Suprapubic skin (tissue), 4 donors: ENCODE measurements at places on chromosomes 2 and 18. TPM values are rescaled to one million over a fixed set of nuclear protein-coding genes. Genes with fewer than 3 reads are reported as not detected.

Gene CFAP221
- 0.48 TPM for total RNA-seq

Gene ANKRD30B
- total RNA-seq, result not detected

Gene GKN2
- not detected for total RNA-seq

Gene MPPE1
- total RNA-seq, result 84.2 TPM

Gene LOXHD1
- not detected for total RNA-seq

Gene R3HDM1
- total RNA-seq, result 26.5 TPM

Gene YPEL5
- 102 TPM for total RNA-seq

DNA sequence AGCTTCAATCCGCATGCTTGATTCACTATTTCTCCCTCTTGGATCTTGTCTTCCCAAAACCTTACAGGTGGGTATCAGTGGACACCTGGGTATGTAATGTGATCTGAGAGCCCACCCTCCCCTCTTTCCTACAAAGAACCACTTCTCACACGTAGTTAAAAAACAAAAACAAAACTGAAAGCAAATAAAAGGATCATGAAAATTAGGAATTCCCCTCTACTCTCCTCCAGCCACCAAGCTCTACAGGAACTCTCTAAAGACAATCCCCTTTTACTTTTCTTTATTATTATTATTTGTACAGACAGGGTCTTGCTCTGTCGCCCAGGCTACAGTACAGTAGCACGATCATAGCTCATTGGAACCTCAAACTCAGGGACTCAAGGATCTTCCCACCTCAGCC is 40.8 kb upstream of the MYO1B start:
- H3K36me3 ChIP-seq, result no peaks in the 10 kb centered on the region
- H3K4me3 ChIP-seq, result no peak overlapping the region
- H3K27ac ChIP-seq, result no peak overlapping the region
- H3K27me3 ChIP-seq, result no peaks in the 10 kb centered on the region
- no peak for DNase-seq
- H3K4me1 ChIP-seq, result peaks cover 8% of the 10 kb centered on the region

GRCh38 chr2:85854897-85855296 is 33.9 kb downstream of the ST3GAL5 start:
- no peak overlapping the region for H3K4me3 ChIP-seq
- H3K36me3 ChIP-seq, result peaks cover 19% of the 10 kb centered on the region
- no peak for DNase-seq

- DNase-seq, result no peak
- no peaks in the 10 kb centered on the region for H3K27me3 ChIP-seq
- H3K36me3 ChIP-seq, result no peaks in the 10 kb centered on the region
- H3K4me1 ChIP-seq, result no peaks in the 10 kb centered on the region
These were observed 11.1 kb upstream of the MAP4K3 start for GRCh38 chr2:39448169-39448502.

GRCh38 chr2:195531754-195532153 is 125.3 kb upstream of the SLC39A10 start:
- no peaks in the 10 kb centered on the region for H3K27me3 ChIP-seq
- H3K36me3 ChIP-seq, result no peaks in the 10 kb centered on the region

DNA sequence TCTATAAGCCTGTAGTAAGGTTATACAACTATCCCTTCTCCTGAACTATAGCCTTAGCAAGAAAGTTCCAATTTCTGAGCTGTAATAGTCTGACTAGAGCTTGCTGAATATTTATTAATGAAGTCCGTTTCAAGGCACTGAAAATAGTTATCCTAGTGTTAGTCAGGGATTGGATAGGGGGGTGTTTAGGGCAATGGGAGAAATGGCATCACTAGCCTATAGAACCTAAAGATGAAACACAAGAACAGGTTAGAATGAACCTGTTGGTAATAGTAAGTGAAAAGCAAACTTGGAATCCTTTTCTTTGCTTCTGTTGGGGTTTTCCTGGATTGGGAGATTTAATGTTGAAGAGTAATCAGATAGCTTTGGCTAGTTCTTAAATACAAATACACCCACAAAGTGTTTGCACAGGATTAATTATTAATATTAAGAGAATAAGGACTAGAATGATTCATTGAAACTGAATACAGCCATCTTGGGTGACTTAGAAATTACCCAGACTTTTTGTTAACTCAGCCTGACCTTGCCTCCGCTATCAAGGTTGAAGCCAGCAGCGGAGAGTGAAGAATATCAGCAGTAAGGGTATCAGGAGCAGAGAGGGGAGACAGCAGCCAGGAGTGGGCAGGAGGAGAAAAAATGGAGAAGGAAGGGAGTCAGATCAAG is 14.4 kb downstream of the CCNT2 start:
- H3K36me3 ChIP-seq, result peaks cover 15% of the 10 kb centered on the region
- no peaks in the 10 kb centered on the region for H3K27me3 ChIP-seq
- H3K4me1 ChIP-seq, result peaks cover 36% of the 10 kb centered on the region

GRCh38 chr2:231732604-231733003 is 24.3 kb downstream of the PTMA start:
- H3K27ac ChIP-seq, result no peak overlapping the region
- peaks cover 51% of the 10 kb centered on the region for H3K36me3 ChIP-seq
- no peak for DNase-seq

DNA sequence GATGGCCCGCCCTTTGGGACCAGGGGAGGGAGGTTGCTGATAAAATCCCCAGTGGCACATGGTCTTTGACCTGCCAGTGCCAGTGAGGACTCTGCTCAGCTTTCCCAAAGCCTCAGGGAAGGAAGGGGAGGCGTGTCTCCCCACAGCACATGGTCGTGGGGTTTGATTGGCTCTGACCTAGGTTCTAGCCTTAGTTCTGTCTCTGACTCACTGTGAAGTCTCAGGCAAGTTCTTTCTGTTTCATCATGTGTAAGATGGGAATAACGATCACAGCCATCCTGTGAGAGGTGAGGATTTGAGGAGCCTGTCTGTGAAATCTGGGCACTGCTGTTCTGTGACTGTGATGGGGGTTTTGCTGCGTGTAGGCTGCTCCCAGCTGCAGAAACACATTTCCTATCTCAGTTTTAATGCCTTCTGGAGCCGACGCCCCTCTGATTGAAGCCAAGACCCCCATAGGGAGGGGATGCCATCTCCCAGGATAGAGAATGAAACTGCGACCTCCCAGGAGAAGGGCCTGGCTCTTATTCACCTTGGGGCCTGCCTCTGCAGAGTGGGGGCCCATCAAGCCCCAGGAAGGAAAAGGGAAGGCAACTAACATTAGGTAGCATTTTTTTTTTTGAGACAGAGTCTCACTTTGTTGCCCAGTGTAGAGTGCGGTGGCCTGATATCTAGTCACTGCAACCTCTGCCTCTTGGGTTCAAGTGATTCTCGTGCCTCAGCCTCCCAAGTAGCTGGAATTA is 84.0 kb downstream of the DDX1 start:
- no peak overlapping the region for H3K27ac ChIP-seq
- H3K4me1 ChIP-seq, result no peaks in the 10 kb centered on the region
- H3K36me3 ChIP-seq, result no peaks in the 10 kb centered on the region
- no peak overlapping the region for H3K4me3 ChIP-seq
- peaks cover 3% of the 10 kb centered on the region for H3K27me3 ChIP-seq
- DNase-seq, result no peak

DNA sequence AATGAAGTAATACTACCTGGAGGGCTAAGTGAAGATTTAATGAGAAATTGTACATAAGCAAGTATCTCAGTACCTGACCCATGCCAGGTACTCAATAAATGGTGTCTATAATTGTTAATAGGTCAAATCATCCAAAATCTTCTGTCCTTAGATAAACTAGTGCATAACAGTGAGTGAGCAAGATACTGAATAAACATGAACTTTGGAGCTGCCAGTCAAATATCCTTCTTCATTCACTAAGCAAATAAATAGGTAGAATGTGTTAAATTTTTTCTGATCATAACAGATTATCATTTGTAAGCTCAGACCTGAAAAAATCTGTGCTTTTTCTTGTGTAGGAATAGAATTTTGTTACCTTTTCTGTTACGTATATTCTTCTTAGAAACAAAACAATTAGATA is 39.6 kb downstream of the RAB3GAP1 start:
- DNase-seq, result no peak
- no peaks in the 10 kb centered on the region for H3K4me1 ChIP-seq
- no peaks in the 10 kb centered on the region for H3K27me3 ChIP-seq

DNA sequence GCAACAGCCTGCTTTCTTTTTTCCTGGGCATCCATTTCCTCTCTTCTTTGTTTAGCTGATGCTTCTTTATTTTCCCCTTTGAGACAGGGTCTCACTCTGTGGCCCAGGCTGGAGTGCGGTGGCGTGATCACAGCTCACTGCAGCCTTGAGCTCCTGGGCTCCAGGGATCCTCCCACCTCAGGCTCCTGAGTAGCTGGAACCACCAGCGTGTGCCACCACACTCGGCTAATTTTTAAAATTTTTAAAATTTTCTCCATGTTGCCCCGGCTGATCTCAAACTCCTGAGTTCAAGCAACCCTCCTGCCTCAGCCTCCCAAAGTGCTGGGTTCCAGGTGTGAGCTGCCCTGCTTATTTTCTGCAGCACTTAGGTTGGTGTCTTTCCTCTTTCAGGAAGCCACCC is 58.7 kb downstream of the NTSR2 start:
- peaks cover 4% of the 10 kb centered on the region for H3K36me3 ChIP-seq
- H3K4me3 ChIP-seq, result no peak overlapping the region
- no peak for DNase-seq
- H3K27ac ChIP-seq, result no peak overlapping the region

GRCh38 chr18:37440206-37440605 is 125.4 kb downstream of the CELF4 start:
- H3K27ac ChIP-seq, result no peak overlapping the region
- H3K4me1 ChIP-seq, result peaks cover 2% of the 10 kb centered on the region
- no peak overlapping the region for H3K4me3 ChIP-seq
- H3K27me3 ChIP-seq, result peaks cover 30% of the 10 kb centered on the region
- DNase-seq, result no peak

GRCh38 chr2:240250150-240250984 is 109.9 kb upstream of the OTOS start:
- peaks cover 11% of the 10 kb centered on the region for H3K27me3 ChIP-seq
- no peaks in the 10 kb centered on the region for H3K36me3 ChIP-seq
- H3K4me1 ChIP-seq, result peaks cover 32% of the 10 kb centered on the region
- DNase-seq, result no peak
- peak overlapping the region; percentile 76 for H3K27ac ChIP-seq
- H3K4me3 ChIP-seq, result no peak overlapping the region
